Breast epithelium (tissue), 4 donors: ENCODE measurements at places on chromosomes 2 and 18. TPM values are rescaled to one million over a fixed set of nuclear protein-coding genes. Genes with fewer than 3 reads are reported as not detected.

DNA sequence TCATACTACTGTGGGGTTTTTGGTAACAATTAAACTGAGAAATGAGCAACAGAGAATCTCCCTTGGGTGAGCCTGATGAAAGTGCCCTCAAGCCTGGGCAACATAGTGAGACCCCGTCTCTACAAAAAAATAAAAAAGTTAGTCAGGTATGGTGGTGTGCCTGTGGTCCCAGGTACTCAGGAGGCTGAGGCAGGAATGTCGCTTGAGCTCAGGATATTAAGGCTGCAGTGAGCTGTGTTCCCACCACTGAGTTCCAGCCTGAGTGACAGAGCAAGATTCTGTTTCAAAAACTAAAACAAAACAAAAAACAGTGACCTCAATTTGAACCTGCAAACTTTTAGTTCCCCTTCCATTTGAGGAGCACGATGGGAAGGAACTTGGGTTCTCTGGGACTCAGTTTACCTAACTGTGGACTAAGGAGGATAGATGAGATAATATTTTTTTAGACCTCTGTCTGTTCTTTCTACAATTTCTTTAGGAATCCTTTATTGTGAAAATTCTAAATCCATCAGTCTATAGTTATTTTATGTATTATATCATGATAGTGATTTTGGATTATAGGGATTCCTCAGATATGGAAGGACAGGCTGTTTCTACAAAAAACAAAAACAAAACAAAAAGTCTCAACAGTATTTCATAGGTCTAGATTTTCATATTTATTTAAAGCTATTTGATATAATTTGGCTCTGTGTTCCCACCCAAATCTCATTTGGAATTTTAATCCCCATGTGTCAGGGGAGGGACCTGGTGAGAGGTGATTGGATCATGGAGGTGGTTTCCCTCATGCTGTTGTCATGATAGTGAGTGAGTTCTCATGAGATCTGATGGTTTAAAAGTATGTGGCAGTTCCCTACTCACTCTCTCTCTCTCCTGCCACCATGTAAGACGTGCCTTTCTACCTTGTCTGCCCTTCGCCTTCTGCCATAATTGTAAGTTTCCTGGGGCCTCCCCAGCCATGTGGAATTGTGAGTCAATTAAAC is 178.6 kb downstream of the MYCN start:
- DNase-seq: no peak

DNA sequence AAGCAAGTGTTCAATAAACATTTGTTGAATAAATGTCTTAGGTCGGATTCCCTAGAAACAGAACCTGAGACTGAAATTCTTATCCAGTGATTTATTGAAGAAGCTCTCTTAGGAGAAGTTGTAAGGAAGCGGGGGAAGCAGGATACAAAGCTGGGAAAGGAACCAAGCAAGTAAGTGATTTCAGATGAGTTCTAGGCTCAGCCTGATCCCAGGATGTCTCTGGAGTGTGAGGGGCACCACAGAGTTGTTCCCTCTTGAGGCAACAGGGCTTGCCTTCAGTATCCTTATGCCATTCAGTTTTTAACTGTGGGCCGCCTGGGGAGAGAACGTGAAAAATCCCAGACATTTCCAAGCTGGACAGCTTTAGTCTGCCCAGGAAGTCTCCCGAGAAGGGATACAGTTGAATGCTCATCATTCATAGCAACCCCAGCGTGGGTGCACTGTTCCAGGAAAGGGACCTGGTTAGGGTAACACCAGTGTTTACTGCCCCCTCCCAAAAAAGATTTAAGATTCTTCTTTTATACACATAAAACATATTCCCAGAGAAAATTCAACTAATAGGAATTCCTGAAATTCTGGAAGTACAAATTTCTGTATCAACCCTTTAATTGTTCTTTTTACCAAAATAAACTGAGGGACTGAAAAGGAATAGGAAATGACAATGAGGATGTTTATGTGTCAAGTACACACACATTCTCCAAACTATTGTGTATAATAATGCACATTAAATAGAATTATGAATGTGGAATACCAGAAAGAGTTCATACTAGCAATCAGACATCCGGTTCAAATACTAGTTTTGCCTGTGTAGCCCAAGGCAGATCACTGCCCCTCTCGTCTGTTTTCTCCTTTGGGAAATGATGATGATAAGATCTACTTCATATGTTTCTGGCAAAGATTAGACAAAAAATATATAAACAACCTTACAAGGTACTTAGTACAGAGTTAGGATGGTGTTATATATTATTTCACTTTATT is 592.1 kb upstream of the CDH2 start:
- no peak for DNase-seq

Gene TUBB8B
- total RNA-seq: 0.66 TPM

DNA sequence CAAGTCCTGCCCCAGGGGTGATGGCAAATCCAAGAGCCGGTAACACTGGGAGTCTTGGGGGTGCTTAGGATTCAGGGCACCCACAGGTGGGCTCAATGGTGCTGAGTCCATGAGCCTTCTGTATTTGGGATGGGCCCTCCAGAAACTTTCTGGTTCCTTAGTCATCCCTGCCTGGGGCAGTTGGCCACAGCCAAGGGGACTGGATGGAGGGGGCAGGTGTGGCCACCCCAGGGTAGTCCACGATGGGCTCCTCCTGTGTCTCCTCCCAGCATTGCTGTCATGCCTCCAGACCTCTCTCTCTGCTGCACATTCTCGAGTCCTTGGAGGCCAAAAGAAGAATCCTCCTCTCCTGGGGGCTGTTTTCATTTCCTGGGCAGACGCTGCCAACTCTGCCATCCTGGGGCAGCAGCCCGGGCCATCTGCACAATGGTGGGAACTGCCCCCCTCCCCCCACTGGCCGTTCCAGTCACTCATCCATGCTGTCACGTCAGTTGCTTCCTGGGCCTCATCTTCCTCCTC is 158.0 kb upstream of the TWIST2 start:
- no peak for DNase-seq

- no peak for DNase-seq
Measured at GRCh38 chr2:130372833-130373807, 17.3 kb downstream of the PTPN18 start.

GRCh38 chr2:171692331-171692730 is 5.1 kb downstream of the DYNC1I2 start:
- no peak for DNase-seq
